ENCODE measurements at places on chromosomes 6 and 20.

DNA sequence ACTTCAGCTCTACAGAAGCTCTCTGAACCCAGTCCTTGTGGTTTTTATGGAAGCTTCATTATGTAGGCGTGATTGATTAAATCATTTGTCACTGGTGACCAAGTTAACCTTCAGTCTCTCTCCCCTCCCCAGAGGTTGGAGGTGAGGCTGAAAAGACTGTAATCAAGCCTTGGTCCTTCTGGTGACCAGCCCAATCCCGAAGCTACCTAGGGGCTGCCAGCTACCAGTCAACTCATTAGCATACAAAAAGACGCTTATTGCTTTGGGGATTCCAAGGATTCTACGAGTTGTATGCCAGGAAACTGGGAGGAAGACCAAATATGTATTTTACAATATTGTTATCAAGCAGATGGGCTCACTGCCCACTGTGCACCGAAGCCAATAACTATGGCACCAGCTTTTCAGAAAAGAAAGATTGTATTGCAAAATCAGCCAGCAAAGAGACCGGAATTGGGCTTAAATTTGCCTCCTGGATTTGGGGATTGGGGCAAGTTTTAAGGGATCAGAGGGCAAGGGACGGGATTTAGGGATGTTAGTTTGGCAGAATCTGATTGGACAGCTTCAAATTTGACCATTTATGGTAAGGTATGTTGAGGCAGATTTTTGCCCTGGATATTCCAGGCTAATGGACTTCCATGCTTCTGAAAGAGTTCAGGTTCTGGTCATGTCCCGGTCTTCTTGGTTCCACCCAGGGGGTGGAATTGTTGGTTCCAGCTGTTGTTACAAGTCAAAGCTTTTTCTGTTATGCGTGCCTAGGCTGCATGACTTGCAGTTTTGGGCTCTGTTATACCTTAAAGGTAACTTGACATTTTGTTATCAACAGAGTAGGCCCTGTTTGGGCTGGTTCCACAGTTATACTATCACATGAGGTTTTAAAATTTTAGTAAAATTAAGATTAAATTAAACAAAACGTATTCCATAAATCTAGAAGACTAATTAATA, 167.4 kb downstream of the COL9A1 start:
- DNase-seq = no peak

DNA sequence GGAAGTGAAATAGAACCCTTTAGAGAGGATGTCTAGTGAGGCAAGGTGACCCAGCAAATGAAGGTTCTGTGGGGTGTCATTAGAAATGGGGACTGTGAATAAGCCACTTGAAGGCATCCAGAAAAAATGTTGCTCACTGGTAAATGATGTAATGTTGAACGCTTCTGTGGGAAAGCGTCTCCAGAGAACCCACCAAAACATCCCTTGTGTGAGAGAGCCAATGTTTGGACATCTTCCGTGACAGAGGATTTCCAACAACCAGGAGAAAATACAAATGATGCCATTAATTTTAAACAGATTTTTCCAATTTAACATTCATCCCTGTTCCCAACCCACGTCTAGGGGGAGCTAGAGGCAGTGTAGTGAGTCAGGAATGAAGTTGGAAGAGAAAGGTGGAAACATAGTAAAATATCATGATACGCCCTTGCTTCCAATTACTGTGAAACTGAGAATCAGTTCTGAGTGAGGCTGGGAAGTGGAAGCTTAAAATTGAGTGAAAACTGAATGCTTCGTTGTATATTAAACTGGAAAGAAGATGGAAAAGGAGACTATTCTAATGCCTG, 584.2 kb downstream of the CD109 start:
- no peak for DNase-seq

GRCh38 chr20:38875175-38875993, 50.8 kb upstream of the FAM83D start:
- DNase-seq = no peak

DNA sequence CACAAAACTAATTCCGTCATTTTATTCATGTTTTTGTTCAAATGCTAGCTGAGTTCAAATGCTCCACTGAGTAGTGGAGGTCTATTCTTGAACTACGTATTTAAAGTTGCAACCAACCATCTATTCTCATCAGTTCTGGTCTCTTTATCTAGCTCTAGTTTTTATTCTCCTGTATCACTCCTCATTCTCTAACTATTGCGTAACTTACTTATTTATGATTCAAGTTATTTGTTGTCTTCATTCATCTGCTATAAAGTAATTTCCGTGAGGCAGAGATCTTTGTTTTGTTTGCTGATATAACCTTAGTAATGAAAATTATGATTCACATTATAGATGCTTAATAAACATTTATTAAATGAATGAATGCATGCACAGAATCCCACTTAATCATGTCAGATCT, 221.6 kb upstream of the ASCC3 start:
- DNase-seq = no peak

- DNase-seq = peak; percentile 49
These were observed 123.8 kb upstream of the MLN start for GRCh38 chr6:33927616-33928015.

- no peak for DNase-seq
These were observed 15.4 kb downstream of the LINC00237 start for GRCh38 chr20:21090721-21091120.

DNA sequence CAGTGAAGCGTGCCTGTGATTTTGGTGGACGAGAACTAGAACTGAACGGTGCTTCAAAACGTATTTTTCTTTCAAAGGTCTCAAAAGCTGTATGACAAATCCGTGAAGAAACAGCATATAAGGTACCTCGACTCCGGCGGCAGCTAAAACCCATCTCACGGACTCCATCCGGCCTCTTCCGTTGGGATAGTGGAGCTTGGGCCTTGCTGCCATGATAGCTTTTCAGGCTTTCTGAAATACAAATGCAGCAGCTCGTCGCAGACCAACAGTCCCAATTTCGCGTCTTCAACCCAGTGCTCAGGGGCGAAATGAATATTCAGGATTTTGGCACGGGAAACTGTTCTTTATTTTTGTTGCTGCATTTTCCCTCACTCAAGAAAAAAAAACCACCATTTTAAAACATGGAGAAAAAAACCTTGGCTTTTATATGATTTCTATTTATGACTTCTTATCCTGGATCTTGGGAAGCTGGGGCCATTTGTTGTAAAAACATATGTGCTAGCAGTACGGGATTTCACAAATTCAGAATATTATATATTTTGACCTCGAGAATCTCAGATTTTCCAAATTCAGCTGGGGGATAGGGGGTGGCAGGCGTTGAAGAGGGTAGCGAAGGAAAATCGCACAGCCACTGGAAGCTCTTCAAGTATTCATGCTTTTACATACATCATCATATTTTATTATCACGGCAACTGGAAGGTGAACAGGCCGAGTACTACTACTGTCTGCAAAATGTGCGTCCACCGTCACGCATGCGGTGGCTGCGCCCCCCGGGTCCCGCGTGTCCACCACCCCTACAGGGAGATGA, 849 bp downstream of the GSTA4 start:
- no peak for DNase-seq

GRCh38 chr20:19974630-19975435, 42.3 kb upstream of the NAA20 start:
- DNase-seq = peak; percentile 50

DNA sequence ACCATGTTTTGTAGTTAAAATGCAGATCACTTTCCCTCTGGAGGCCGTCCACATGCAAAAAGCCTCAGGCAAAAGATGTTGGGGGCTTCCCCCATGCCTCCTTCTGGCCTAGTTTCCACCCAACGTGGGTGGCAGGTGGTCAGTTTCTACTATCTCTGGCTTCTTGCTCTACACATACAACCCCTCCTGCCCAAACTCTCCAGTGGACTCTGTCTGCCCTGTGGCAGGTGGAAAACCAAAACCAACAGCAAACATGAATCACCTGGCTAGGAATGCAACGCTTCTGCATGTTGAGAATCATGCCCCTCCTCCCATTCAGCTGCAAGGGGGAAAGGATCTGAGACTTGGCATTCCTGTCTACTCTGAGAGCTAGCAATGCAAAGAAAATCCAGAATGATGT, 94.8 kb downstream of the MBOAT1 start:
- peak; percentile 24 for DNase-seq

GRCh38 chr6:87742106-87742505, 40.1 kb upstream of the AKIRIN2 start:
- no peak for DNase-seq

- DNase-seq = no peak
These were observed 173.5 kb downstream of the LMBRD1 start for GRCh38 chr6:69623357-69623756.

DNA sequence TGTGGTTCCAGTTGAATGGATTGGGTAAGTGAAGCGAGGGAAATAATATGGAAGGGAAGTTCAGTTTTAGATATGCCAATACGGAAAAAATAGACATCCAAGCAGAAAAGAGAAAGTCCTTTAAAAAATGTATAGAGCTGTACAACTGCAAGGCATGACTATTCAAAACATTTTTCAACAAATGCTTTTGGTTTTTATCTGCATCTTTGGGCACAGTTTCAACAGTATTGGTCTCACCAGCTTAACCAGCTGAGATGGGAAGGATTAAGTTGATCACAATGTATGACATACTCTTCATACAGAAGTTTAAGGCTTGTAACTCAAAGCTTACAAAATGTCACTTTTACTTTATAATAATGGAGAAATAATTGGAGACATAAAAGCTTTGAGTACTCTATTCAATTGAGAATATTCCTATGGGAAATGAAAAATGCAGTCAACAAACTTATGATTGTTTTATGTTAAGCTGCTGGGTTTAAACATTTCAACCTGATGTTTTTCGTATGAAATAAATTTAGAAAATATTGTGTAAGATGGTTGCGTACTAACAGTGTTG, 16.3 kb upstream of the UTRN start:
- no peak for DNase-seq

GRCh38 chr20:50129662-50130355, 16.9 kb upstream of the UBE2V1 start:
- DNase-seq = no peak

- no peak for DNase-seq
These were observed 8.6 kb downstream of the ULBP2 start for GRCh38 chr6:149950423-149950822.

GRCh38 chr20:46832555-46832954, 62.1 kb upstream of the EYA2 start:
- no peak for DNase-seq

- DNase-seq = no peak
These were observed 113.6 kb upstream of the MAN1A1 start for GRCh38 chr6:119463081-119463626.

- DNase-seq = no peak
These were observed 150.4 kb upstream of the HMGN3 start for GRCh38 chr6:79384845-79385244.

GRCh38 chr20:5469111-5469510, 152.4 kb upstream of the PROKR2 start:
- no peak for DNase-seq

- DNase-seq = no peak
These were observed 5.7 kb downstream of the BMP5 start for GRCh38 chr6:55869674-55870073.

DNA sequence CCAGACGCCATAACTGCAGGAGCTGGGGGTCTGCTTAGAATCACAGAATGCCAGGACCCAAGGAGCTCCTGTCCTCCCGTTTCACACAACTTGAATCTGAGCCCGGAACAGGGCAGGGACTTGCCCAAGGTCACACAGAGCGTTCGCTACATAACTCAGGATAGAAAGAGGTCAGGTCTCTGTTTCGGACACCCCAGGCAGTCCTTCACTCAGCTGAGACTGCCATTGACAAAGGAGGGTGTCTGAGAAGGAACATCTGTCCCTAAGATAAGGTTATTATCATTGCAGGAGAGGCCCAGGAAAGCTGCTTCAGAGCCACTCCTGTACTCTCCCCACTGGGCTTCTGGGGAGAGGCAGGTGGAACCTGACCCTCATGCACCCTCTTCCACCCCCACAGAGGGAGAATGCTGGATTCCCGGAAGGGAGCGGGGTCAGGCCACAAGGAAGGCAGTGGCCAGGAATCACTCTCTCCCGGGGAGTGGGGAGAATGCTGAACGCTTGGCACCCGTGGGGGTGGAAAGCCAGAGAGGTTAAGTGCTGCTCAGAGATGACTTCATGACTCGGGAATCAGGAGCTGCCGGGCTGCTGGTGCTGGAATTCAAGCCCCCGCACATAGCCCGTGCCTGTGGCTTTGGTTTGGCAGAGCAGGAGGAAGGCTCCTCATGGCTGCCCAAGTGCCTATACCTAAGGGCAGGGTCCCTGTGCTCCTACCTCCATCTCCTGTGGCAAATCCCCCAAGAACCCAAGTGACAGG, 10.7 kb downstream of the SDC4 start:
- DNase-seq = no peak

- DNase-seq = no peak
These were observed 36.9 kb downstream of the APCDD1L start for GRCh38 chr20:58478141-58478805.

GRCh38 chr20:32958574-32958973, 45.7 kb downstream of the SUN5 start:
- no peak for DNase-seq

DNA sequence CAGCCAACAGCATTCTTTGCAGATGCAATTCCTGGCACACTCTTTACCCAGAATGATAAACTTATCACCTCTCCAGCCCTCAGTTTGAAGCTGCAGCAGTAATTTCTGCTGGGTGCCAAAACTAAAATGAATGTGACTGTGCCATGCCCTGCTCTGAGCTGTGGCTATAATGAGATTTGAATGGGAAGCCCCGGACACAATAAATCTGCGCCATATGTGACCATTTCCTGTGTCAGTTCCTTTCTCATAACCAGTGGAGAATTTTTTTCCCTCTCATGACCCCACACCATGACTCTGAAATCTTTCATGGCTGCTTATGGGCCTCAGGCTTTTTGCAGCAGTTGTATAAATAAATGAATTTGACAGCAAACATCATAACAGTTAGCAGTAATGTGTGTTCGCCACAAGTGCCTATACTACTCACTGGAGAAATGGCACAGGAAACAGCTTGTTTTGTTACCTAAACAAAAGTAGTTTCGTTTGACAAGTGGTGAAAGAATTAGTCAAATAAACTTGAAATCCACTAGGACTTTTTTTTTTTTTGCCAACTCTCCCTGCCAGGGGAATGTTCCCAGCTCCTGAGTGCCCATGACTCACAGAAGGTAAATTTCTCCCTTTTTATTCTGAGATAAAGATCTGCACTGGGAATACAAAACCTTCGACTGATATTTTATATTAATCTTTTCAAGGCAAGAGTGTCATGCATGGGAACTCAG, 408.4 kb downstream of the PKHD1 start:
- peak; percentile 60 for DNase-seq

DNA sequence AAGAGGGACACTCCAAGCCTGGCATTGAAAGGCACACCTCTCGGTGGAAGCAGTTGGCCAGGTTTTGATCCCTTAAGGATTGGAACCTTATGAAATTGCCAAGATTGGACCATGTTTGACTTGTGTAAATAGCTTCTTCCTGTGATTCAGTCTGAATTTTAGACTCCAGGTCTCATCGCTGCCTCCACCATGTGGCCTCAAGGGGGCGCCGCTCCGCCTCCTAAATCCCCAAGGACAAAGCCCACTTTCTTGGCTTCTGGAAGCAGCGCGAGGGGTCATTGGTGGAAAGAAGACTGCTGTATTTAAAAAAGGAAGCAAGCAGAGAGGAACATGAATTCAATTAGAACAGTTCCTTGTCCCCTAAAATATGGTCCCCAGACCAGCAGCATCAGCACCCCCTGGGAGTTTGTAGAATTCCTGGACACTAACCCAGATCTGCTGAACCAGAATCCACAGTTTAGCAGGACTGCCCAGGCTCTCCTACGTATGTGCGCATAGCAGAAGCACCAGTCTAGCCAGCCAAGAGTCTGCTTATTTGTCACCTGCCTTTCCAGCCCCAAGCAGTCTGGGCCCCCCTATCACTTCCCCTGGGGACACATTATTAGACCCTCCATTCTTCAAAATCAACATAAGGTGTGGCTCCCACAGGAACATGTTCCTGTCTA, 108.5 kb downstream of the LY86 start:
- DNase-seq = no peak
